ENCODE measurements at places on chromosomes 3 and 15.

- DNase-seq: no peak
These were observed 12.8 kb downstream of the LACTB start for GRCh38 chr15:63134245-63134985.

- no peak for DNase-seq
These were observed 11.9 kb upstream of the CLASP2 start for GRCh38 chr3:33729993-33730392.

DNA sequence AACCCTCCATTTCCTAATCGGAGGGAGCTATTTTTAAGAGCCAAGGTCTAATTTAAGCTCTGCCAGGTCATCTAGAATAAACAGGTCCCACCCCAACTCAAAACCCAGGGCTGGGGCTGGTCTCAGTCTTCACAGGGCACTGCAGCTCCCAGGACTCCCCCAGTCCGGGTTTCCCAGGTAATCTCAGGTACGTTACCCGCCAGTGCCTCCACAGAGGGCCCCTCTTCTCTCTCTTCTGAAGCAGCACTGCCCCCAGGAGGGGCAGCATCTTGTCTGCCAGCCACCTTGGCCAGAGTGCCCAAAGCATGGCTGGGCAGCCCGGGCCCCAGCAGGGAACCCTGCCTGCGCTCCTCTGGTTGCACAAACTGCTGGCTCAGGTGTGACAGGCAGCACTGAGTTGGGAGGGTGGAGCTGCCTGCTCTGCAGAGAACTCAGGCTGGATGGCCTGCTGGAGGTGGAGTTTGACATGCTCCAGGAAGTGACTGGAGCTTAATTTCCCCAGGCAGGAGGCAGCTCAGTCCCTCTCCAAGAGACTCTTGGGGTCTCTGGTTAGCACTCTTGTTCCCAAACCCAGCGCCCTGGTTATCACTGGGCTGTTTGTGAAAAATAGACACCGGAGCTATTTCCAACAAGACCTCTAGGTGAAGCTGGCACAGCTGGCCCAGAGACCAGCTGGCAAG, at the start of gene PLA2G4F:
TSS of gene PLA2G4F (minus strand) at position 394 of the 680 bp plus-strand sequence. CDS start at position 307, 87 bp downstream.
- DNase-seq: no peak

- DNase-seq: no peak
These were observed 779.9 kb downstream of the GRM7 start for GRCh38 chr3:7640787-7641186.

DNA sequence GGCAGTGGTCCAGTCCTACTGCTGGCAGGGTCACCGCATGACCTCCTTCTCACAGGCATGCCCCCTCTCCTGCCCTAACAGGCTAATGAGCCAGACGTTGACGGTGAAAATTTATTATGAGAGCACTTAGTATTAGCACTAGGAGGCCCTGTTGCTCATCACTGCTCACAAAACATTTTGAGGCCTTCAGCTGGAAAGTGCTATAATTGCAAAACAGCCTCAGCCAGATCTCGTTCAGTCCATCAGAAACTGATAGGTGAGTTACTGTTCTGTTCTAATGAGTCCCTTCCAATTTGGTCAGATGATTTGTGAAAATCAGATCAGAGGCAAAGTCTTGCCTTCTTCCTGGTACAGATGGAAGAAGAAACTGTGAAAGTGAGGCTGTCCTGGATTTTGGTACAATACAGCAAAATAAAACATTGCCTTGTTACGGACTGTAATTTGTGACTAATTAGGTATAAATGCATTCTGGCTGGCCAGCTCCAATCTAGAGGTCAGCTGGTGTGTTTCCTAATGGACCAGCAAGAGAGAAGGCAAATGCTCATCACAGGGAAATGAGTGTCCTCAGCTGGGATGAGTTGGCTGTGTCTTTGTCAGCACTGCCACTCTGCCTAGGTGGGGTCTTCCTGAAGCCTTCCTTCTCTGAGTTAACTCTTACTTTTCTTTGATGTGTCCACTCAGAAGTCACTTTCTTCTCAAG, 316.8 kb downstream of the CHST2 start:
- no peak for DNase-seq

DNA sequence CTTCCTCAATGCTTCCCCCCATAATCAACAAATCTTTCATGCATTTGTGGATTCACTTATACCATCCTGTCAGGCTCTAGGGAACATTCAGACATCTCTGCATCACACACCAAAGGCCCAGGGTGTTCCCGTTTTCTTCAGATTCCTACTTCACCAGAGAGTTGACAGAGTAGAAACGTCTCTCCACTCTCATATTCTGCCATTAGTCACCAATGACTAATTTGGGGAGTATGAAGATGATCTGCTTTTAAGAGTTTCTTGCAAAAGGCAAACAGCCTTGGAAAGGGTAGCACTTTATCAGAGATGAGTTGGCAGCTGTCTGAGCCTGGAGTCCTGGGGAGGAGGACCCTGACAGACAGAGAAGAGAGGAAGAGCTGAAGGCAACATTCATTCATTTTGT, 55.8 kb upstream of the DGKG start:
- no peak for DNase-seq

DNA sequence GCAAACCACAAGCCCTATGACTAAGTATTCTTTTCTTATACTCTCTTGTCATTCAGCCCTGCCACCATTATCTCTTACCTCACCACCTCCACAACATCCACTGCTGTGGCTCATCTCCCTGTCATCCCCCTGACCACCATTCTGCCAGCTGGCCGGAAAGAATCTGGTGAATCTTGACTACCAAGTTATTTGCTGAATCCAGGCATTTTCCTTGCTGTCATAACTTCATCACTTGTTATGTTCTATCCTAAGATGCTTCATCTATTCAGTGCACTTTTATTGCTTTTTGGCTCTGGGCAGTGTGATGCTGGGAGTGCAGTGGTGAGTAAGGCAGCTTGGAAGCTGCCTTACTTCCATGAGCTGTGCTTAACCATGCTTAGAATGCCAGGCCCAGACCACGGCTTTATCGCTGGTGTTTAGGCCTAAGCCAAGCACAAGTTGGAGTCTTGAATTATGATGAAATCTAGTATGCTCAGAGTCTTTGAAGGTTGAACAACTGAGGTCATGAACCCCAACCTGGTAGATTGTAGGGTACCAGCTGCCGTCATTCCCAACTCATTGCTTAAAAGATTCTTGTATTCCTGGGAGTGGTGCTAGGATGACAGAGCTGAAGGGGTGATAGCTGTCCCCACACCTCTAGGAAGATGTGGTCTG, 27.0 kb upstream of the APH1B start:
- no peak for DNase-seq

Measured in heart left ventricle (tissue), 16 donors.